ENCODE measurements at places on chromosomes 12 and 14. TPM values are rescaled to one million over a fixed set of nuclear protein-coding genes. Genes with fewer than 3 reads are reported as not detected.

DNA sequence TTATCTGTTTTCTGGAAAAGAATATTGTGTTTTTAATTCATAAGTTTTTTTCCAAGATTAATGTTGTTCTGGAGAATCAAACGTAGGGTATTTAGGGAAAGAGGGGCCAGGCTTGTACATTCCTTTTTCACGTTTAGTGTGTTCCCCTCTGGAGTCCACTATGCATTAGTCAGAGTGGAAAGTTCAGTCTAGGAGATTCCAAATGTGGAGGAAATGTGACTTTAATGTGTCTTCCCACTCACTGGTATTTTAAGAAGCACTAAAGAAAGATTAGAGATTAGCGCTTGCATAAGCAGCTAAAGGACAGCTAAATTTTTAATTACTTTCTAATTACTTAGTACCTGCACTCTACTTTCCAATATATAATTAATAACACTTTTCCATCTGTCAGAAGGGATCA, 4.4 kb upstream of the PDE6H start:
- DNase-seq = no peak

- no peak for DNase-seq
These were observed 85.1 kb downstream of the GCH1 start for GRCh38 chr14:54817506-54817905.

- DNase-seq = peak; percentile 31
These were observed 119.7 kb upstream of the DNM1L start for GRCh38 chr12:32559434-32559833.

The SPX gene
- total RNA-seq = 0.54 TPM

DNA sequence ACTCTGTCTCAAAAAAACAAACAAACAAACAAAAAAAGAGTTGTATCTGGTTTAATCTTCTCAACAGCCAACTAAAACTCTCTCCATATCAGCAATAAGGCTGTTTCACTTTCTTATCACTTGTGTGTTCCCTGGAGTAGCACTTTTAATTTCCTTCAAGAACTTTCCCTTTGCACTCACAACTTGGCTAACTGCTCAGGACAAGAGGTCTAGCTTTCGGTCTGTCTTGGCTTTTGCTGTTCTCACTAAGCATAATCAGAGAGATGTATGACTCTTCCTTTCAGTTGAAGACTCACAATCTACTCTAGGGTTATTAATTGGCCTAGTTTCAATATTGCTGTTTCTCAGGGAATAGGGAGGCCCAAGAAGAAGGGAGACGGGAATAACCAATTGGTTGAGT, 12.3 kb downstream of the NEMP1 start:
- DNase-seq = no peak
